ENCODE measurements at places on chromosomes 11 and 22. TPM values are rescaled to one million over a fixed set of nuclear protein-coding genes. Genes with fewer than 3 reads are reported as not detected.

Gene NARS2
- 20.1 TPM for total RNA-seq

- DNase-seq = no peak
These were observed 76.9 kb upstream of the TRIM77 start for GRCh38 chr11:89633135-89633705.

DNA sequence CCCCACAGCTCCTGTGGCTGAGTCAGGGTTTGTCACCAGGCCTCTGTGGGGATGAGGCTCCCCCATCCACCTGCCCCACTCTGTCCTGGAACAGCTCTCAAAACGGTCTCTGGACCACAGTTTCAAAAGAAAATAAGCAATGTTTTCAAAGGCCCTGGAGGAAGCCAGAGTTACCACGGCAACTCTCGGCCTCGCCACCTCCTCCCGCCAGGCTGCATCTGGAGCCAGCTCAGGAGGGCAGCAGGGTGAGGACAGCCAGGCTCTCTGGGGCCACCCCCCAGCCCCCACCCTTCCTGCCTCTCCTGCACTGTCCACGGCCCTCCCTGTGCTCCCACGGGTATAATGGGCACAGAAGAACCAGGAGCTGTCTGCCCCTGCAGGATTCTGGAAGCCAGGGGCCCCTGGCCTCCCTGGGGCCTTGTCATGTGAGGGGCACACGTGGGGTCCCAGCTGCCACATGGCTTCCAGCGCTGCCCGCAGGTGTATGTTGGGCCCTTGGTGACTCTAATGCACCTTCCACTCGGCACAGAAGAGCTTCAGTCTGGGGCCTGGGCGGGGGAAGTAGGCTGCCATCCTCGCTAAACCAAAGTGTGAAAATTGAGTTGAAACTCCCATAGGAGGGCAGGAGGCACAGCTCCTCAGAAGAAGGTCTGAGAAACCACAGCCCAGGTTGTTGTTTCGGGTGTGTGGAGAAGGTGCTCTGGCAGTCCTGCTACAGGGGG is 10.3 kb downstream of the CD81 start:
- DNase-seq = no peak

Gene RCOR2
- total RNA-seq = 0.22 TPM

Gene SCN2B
- total RNA-seq = 1.3 TPM

Gene OR51G2
- not detected for total RNA-seq

Data from tibial nerve (tissue), 4 donors.